ENCODE measurements at places on chromosomes 7 and 10. TPM values are rescaled to one million over a fixed set of nuclear protein-coding genes. Genes with fewer than 3 reads are reported as not detected.

The SUN3 gene
- total RNA-seq: 0.49 TPM

DNA sequence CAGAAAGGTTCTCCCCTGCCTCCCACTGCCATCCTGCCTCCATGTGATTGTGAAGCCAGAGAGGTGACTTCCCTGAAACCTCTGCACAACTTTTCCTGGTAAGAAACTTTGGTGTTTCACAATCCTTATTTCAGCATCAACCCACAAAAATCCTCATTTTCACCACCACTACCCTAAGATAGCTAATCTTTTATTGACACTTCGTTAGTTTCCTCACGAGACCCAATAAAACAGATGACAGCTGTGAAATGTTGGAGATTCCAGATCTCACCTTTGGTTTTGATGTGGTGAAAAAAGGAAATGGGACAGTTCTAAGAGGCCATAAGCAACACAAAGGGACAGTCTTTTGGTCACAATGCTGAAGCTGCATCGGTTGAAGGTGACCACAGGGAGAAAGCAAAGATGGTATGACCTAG is 59.9 kb upstream of the TM9SF3 start:
- no peak for DNase-seq

GRCh38 chr7:25908154-25908949 is 243.6 kb upstream of the NFE2L3 start:
- no peak for DNase-seq

- no peak for DNase-seq
Measured at GRCh38 chr7:117082647-117083046, 129.3 kb downstream of the ST7 start.

- DNase-seq: no peak
Measured at GRCh38 chr10:112696592-112696991, 249.6 kb downstream of the VTI1A start.

GRCh38 chr10:113993489-113993991 is 50.1 kb upstream of the ADRB1 start:
- DNase-seq: no peak
